Germinal center (tissue), 1 donor: ENCODE measurements at places on chromosomes 11 and 22.

DNA sequence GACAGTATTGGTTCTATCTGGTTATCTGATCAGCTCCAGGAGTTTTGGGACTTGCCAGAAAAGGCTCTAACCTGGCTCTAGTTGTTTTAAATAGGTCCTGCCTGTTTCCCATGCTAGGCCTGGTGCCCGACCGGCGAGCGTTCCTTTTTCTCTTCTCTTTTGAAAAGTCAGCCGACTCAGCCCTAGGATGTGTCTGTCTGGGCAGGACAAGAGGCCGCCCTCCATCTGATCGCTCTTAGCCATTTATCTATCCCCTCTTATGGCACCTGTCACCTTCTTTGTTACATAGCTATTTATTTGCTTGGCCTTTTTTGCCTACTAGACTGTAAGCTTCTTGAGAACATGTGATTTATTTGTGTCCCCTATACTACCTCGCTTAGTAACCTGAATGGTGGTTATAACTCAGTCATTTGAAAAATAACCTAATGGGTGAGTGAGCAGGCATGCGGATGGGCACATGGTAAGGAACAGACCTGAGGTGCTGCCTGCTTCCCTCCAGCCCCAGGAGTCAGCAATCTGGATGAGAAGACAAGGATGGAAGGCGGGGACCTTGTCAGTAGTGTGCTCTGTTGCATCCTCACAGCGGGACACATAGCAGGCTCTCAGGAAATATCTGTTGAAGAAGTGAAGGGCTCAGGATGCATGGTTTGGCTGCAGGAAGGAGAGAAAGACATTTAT is 108.4 kb downstream of the ZBTB16 start:
- no peak for DNase-seq

- no peak for DNase-seq
Observed at GRCh38 chr22:37163575-37164504, 14.1 kb upstream of the IL2RB start.

GRCh38 chr22:22720724-22721261 is 76.4 kb downstream of the GGTLC2 start:
- DNase-seq: peak; percentile 55

- DNase-seq: no peak
Observed at GRCh38 chr11:6571434-6572008, 31.9 kb downstream of the RRP8 start.

DNA sequence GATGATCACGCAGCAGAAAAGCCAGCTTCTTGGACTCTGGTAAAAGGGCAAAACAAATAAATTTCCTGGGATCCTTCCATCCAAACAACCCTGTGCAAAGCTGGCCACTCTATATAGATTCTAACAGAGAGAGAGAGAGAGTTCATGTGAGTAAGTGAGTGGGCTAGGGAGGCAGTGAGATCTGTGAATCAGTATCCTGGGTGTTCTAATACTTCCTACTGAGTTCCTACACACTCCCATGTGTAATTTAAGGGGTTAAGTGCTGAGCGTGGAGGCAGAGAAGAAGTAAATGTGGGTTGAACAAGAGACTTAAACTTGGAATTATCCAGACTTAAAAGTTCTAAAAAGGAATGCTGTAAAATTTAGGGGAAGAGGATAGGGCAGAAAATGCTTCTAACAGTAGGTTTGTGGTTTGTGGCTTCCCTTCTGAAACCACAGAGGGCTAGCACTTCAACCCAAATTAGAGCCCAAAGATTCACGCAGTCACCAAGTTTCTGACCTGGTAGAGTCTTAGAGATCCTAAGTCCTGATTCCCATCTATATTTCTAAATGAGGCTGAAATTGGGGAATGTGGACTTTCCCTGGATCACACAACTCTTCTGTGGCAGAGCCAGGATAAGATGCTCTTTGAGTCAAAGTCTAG is 413.9 kb downstream of the TENM4 start:
- DNase-seq: no peak

- DNase-seq: no peak
Observed at GRCh38 chr11:96102664-96103078, 178.8 kb upstream of the MTMR2 start.

- DNase-seq: no peak
Observed at GRCh38 chr11:72441752-72442207, 7.4 kb upstream of the CLPB start.

- no peak for DNase-seq
Observed at GRCh38 chr22:31501738-31502137, 5.4 kb downstream of the SFI1 start.

GRCh38 chr11:115552151-115552772 is 48.0 kb upstream of the CADM1 start:
- DNase-seq: no peak

GRCh38 chr11:117292616-117293015 is 1.5 kb downstream of the BACE1-AS start:
- no peak for DNase-seq

DNA sequence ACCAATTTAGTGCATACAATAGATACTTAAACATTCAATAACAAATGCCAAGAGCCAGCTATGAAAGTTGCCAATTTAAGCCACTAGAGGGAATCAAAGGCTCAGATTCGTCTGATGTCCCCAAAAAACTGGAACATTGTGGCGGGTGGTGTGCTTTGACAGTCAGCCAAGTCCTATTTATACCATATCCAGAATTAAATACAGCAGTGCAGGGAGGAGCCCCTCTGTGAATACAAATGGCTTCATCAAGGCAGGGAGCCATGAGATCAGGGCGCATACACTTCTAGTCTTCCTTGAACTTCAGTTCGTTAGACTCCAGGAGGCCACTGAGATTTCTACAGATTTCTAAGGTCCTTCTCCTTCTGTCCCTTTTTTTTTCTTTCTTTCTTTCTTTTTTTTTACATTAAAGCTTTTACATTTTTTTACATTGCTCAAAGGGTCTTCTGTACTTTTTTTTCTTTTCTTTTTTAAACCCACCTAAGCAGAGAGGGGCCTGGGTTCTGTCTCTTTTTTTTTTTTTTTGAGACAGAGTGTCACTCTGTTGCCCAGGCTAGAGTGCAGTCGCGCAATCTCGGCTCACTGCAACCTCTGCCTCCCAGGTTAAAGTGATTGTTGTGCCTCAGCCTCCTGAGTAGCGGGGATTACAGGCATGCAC is 41.5 kb upstream of the HSPA8 start:
- DNase-seq: peak; percentile 11

- DNase-seq: no peak
Observed at GRCh38 chr11:36719358-36720107, 121.5 kb upstream of the RAG2 start.

DNA sequence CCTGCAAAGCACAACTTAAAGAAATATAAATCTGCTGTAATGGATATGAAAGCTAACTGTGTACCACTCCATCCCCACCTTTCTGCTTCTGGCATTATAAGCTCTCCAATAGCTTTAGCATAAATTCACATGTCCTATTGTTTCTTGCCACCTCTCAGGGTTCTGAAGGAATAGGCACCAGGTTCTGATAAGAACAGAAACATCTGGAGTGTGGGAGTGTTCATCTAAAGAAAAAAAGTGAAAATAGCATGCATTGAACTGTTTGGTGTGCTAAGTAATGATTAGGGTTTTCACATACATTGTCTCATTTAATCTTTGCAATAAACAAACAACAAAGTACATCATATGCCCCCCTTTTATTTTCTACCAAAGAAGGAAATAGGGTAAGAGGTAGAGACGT is 72.3 kb downstream of the FAM76B start:
- DNase-seq: no peak

- DNase-seq: no peak
Observed at GRCh38 chr11:35590412-35590811, 27.8 kb upstream of the FJX1 start.

DNA sequence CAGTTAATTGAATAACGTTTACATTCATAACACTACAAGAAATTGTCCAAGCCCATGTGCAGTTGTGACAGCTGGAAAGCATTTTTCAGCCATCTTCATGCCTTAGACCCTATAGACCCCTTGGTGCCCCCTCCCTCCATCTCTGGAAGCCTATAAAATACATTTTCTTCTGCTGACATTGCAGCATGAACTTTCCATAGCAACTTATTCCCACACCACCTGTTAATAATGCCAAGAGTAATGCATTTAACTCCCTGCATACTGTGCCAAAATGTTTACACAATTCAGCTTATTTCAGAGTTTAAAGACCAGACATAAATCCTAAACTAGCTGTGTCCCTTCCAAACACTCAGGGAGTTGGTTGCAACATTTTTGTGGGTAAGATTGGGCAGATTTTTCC is 143.0 kb upstream of the ARHGAP20 start:
- no peak for DNase-seq

- DNase-seq: no peak
Observed at GRCh38 chr11:73314117-73314961, 6.3 kb downstream of the ARHGEF17 start.

DNA sequence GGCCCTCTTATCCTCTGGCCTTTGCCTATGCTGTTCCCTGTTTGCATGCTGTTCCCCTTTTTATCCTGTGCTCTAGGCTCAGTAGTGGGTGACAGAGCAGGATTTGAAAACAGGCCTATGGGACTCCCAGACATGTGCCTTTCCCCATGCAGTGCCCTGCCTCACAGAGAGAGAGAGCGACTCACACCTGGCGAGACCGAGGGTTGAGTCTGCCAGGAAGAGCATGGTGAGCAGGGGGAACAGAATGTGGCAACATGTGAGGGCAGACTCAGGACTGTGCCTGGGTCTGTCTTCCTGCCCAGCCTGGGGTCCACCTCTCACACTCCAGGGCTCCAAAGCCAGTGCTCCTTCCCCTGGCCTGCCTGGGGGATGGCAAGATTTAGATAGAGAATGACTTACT is 75.0 kb downstream of the NFAM1 start:
- DNase-seq: no peak

DNA sequence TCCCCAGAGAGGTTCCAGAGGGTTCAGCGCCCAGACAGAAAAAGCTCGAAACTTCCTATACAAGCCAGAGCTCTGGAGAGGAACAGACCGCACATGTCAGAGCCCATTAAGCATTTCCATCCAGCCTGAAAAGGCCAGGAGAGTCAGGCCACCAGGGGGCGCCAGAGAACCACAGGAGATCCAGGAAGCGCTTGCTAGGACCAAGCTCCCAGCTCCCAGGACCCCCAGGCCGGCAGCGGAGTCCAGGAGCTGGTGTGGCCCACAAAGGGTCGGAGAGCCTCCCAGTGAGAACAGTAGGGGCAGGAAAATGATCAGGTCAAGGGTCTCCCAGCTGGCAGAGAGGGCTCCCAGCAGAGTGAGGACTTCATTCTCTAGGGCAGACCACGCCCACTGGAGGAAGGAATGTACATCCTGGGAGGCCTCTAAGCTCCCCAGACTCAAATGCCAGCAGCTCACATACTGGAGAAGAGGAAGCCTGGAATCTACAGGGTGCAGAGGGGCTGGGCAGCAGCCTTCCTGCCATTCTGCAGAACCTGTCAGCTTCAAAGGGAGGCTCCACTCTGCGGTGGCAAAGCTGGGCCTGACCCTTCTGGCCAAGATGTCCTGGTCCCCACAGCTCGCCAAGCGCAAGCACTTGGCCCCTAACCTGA is 2.1 kb upstream of the MEI1 start:
- peak; percentile 90 for DNase-seq

GRCh38 chr22:28141614-28142013 is 222.6 kb upstream of the PITPNB start:
- DNase-seq: no peak

- DNase-seq: no peak
Observed at GRCh38 chr11:28140689-28141455, 32.7 kb downstream of the METTL15 start.

- DNase-seq: no peak
Observed at GRCh38 chr11:128862406-128862805, 4.7 kb downstream of the KCNJ1 start.

DNA sequence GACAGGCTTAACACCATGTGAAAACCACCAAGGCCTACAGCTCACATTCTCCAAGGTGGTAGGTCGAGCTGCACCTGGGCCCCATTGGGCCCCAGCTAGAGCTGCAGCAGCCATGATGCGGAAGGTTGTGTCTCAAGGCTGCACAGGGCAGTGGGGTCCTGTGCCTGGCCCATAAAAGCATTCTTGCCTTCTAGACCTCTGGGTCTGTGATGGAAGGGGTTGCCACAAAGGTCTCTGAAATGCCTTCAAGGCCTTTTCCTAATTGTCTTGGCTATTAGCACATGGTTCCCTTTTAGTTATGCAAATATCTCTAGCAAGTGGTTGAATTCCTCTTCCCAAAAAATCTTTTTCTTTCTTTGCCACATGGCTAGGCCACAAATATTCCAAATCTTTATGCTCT is 52.5 kb upstream of the C11orf58 start:
- no peak for DNase-seq

- DNase-seq: no peak
Observed at GRCh38 chr11:5690216-5690615, 626 bp downstream of the TRIM22 start.

DNA sequence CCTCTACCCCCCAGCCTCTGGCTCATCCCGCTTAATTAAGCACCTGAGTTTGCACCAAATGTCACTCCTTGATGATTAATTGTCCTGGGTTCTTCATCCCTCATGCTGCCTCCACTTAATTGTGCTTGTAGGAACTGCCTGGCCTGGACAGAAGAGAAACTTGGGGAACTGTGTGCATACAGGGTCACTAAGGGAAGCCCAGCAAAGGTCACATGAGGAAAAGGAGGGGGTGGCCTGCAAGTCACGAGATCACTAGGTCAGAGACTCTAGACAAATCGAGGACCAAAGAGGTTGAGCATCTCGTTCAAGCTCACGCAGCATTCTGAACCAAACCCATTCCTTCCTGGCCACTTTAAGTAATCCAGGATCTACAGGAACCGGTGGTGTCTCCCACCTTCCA is 75.8 kb downstream of the PDE2A start:
- no peak for DNase-seq

DNA sequence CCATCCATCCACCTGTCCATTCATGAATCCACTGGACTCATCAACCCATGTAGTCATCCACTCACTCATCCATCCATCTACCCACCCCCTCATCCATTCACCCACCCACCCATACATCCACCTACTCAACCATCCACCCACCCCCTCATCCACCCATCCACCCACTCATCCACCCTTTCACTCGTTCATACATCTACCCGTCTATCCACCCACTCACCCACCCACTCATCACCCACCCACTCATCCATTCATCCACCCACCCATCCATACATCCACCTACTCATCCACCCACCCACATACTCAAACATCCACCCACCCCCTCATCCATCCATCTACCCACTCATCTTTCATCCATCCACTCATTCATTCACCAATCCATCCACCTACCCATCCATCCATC is 37.7 kb downstream of the RTL6 start:
- DNase-seq: no peak

DNA sequence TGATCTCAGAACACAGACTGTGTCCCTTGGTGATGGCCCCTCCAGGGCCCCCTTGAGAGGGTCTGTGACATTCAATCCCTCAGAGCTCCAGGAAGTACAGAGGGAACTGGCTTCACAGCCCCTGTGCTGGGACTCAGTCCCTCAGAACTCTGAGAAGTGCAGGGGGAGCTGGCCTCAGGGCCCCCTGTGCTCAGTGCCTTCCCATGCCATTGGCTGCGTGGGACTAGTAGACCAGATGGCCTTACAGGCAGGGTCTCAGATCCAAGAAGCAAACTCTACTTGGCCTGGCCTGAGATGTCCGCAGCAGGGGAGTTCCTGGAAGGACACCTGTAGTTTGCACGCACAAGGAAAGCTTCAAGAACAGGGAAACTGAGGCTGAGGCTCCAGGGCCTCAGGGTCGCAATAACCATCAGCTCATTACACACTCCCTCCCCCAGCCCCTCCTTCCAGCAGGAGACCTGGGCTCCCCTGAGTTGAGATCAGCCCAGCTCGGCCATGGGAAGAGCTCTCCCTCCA is 138.4 kb downstream of the BRD1 start:
- no peak for DNase-seq
